ENCODE measurements at places on chromosomes 1 and 21.

DNA sequence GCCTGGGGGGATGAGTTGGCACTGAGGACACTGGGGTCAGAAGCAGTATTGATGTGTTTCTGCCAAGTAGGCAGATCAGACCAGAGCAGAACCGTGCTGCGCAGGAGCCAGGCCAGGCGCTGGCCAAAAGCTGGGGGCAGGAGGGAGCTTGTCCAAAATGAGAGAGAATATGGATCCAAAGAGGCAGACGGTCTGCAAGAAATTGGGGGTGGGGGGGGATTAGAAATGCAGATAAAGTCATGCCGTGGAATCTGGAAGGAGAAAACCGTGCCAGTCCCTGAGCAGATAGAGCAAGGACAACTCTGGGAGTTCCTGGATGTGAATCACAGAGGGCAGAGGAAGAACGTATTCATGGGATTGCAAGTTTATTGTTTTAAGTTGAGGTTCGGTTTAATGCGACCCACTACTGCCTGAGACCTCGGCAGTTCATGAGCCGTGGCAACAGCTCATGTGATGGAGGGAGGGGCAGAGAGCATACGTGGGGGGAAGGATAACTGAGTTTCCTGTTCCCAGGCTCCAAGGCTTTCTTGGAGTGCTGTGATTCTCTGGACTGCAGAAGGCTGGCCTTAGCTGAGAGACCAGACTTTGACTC, 224.0 kb downstream of the FGGY start:
- H3K4me1 ChIP-seq, result peaks cover 25% of the 10 kb centered on the region
- H3K36me3 ChIP-seq, result no peaks in the 10 kb centered on the region
- H3K27me3 ChIP-seq, result no peaks in the 10 kb centered on the region
- DNase-seq, result no peak
- H3K27ac ChIP-seq, result no peak overlapping the region

GRCh38 chr1:1361982-1362423, 3.6 kb upstream of the MXRA8 start:
- peak overlapping the region; percentile 71 for H3K27ac ChIP-seq
- H3K4me1 ChIP-seq, result peaks cover 20% of the 10 kb centered on the region
- peak overlapping the region; percentile 61 for H3K4me3 ChIP-seq
- no peaks in the 10 kb centered on the region for H3K27me3 ChIP-seq

DNA sequence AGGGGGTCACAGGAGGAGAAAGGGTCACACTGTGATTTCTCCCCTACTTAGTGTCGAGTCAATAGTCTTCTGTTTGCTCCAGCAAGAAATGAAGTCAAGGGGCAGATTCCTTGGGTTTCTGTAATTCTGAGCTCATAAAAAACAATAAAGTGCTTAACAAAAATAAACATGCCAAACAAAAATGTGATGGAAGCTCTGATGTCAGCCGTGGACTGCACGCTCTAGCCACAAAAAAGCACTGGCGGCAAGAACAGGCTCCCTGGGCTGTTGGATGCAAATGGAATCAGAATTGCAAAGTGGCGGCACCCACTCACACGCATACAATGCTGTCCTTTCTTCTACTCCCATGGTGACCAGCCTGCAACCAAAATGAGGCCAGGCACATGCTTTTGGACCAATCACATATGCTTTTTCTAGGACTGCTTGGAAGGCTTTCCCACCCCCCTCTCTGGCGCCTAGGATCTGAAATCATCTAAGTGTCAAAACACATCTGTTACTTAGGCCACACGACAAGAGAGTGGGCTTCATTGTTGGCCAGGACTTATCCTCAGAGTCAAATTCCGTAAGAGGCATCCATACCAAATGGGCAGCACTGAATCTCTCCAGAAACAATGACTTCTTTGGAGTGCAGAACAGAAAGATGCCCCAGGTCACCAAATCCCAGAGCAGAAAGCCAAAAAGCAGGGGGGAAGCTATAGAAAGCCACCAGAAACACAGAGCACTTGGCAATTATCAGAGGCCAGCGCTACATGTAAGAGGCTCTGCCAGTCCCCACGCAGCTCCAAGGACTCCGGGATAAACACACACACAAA, 9.2 kb downstream of the C1orf198 start:
- no peaks in the 10 kb centered on the region for H3K27me3 ChIP-seq
- H3K27ac ChIP-seq, result no peak overlapping the region
- peaks cover 31% of the 10 kb centered on the region for H3K4me1 ChIP-seq
- no peak for DNase-seq
- H3K36me3 ChIP-seq, result peaks cover 45% of the 10 kb centered on the region

- no peaks in the 10 kb centered on the region for H3K27me3 ChIP-seq
- H3K4me3 ChIP-seq, result no peak overlapping the region
- H3K4me1 ChIP-seq, result no peaks in the 10 kb centered on the region
Observed at GRCh38 chr1:228352677-228353481, 53.8 kb downstream of the TRIM11 start.

DNA sequence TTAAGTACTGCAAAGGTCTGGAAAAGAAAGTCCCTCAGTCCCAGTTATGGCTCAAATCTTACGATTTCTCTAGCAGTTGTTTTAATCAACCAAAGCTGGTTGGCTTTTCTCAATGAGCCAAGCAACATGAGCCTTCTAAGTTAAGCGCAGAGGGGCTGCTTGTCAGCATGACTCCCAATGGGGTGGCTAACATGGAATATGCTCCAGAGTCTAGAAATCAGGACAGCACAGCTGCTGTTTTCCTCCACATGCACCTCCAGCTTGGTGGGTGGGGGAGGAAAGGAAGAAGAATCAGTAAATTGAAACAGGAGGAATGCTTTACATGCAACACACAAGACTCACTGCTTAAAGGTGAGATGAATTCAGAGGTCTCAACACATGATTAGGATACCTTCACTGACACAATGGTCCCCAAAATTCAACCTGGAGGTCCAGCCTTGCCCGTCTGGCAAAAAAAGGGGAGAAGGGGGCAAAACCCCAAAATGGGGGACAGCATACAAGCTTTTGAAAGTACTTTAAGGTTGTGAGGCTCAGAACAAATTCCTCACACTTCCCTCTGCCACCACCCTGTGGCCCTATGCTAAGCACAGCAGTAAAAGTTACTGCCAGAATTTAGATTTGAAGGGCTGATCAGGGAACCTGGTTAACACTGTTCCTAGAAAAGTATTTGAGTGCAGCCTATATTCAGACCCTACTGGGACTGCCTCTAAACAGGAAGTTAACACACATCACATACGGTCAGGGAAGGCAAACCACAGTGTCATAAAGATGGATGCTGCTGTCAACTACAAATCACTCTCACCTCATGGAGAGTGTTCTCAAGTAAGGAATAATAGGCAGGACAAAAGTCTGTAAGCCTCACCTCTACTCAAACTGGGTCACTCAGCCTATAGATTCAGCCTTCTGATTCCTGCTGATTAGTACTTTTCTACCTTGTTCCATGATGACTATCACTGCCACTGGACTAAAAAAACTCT, 2.6 kb downstream of the GATAD2B start:
- H3K27ac ChIP-seq, result peak overlapping the region; percentile 55
- peak overlapping the region; percentile 96 for H3K4me3 ChIP-seq
- peaks cover 41% of the 10 kb centered on the region for H3K4me1 ChIP-seq
- DNase-seq, result no peak

DNA sequence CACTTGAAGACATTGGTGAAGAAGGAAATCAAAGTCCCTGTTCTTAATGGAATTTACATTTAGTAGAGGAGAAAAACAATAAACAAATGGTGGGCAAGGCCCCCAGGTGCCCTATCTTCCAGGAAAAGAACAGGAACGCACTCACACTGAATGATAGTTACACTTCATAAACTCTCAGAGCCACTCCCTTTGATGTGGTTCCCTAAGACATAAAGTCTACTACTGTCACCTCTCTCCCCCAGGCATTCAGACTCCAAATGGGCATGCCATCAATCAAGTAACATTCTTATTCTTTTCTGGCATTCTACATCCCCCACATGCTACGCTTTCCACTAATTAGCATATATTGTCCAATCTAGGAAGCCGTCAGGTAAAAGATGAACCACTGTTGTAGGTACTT, 36.6 kb upstream of the PIGC start:
- H3K27ac ChIP-seq, result peak overlapping the region; percentile 80
- no peak for DNase-seq
- no peaks in the 10 kb centered on the region for H3K27me3 ChIP-seq
- H3K36me3 ChIP-seq, result no peaks in the 10 kb centered on the region

- no peak within 1 kb of the TSS for H3K27ac ChIP-seq
- DNase-seq, result no peak
- peaks cover 13% of the 10 kb centered on the region for H3K27me3 ChIP-seq
- H3K4me3 ChIP-seq, result no peak within 1 kb of the TSS
Observed at GRCh38 chr1:151831605-151832004, at the start of gene RORC. RORC (minus strand) TSS chr1:151831802; CDS start chr1:151831764, 38 bp downstream.

GRCh38 chr1:211685823-211686222, 10.4 kb upstream of the NEK2 start:
- H3K27me3 ChIP-seq, result peaks cover 8% of the 10 kb centered on the region
- H3K36me3 ChIP-seq, result no peaks in the 10 kb centered on the region
- no peak overlapping the region for H3K27ac ChIP-seq
- no peak overlapping the region for H3K4me3 ChIP-seq

DNA sequence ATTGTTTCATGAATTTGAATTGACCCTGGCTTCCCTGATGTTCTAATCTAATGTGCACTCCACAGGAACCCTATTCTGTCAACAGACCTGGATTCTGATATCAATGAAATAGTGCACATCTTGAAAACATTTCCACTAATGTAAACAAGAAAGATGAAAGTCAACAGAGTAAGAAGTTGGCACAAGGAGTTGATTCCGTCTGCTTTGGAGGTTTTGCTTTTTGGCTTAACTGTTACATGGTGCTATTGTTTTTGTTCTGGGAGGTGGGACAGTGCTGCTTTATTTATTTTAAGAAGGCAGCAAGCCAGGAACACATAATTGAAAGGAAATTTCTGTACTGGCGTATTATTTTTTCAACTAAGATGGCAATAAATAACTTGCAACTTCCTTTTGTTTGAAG, 73.3 kb downstream of the LEPR start:
- no peaks in the 10 kb centered on the region for H3K27me3 ChIP-seq
- H3K4me1 ChIP-seq, result peaks cover 5% of the 10 kb centered on the region
- DNase-seq, result no peak
- no peak overlapping the region for H3K27ac ChIP-seq

DNA sequence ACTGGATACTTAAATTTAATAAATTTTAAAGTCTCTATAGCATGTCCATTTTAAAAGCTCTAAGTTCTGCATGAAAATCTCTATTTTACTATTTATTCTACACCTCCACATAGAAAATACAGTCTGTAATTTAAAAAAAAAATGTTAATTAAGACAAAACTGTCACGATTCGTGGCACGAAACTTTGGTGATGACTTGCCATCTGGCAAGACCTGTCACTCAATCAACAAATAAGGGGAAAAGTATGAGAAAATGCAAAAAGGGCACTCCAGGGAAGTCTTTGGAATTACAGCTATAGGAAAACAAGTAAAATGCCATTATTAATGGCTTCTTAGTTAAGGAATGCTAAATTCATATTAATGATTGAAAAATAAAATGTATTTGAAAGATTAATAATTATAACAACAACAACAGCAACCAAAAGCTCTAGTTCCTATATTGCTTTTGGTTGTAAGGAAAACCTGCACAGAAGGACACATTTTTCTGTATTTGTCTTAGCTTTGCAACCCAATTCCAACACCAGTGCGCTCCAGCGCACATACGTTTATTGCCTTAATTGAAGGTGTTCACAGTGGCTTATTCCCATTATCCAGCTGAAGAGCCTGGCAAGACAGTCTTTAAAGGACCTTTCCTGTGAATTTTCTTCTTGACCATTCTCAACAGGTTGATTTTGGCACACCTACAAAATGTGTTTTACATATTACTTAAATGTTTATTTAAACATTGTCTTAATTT, 107.8 kb downstream of the PLPPR5 start:
- no peak overlapping the region for H3K4me3 ChIP-seq
- H3K27me3 ChIP-seq, result no peaks in the 10 kb centered on the region

GRCh38 chr21:44892536-44893277, 19.2 kb upstream of the PTTG1IP start:
- DNase-seq, result no peak
- no peak overlapping the region for H3K27ac ChIP-seq
- no peaks in the 10 kb centered on the region for H3K36me3 ChIP-seq
- H3K4me3 ChIP-seq, result no peak overlapping the region
- H3K4me1 ChIP-seq, result no peaks in the 10 kb centered on the region

DNA sequence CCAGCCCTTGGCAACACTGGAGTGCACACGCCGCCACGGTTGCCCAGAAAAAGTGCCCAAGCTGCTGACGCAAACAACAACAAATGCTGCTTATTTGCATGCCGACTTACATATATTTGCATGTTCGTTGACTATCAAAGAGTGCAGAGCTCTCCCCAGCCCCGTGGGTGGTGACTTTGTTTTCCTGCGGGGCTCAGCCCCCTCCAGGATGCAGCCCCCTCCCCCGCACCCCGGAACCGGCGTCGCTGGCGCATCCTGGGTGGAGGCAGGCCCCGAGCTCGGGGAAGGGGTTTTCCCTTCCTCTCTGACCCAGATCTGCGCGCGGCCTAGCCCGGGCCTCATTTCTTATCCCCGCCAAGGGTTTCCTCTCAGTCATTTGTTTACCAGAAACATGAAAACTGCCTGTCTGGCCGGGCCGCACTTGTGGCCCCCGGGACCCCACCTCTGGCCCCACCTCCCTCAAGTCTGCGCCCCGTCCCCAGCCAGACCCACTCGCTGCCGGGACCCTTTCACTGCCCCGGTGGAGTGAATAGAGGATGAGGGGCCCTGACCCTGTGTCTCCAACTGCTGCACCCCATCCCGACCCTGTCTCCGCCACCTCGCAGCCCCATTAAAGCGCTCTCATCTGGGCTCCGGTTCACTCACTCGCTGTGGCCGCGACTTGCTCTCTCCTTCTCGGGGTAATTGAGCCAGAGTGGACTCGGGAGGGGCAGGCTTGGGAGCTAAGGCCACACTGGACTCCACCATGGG, 5.5 kb downstream of the TNFRSF25 start:
- peaks cover 3% of the 10 kb centered on the region for H3K27me3 ChIP-seq
- H3K27ac ChIP-seq, result no peak overlapping the region
- peaks cover 11% of the 10 kb centered on the region for H3K36me3 ChIP-seq
- no peak overlapping the region for H3K4me3 ChIP-seq
- H3K4me1 ChIP-seq, result peaks cover 11% of the 10 kb centered on the region
- DNase-seq, result no peak

GRCh38 chr1:145991735-145992412, 4.5 kb downstream of the TXNIP start:
- peaks cover 32% of the 10 kb centered on the region for H3K36me3 ChIP-seq
- H3K27me3 ChIP-seq, result no peaks in the 10 kb centered on the region
- no peak for DNase-seq
- peak overlapping the region; percentile 34 for H3K4me3 ChIP-seq

- H3K27me3 ChIP-seq, result no peaks in the 10 kb centered on the region
- no peak overlapping the region for H3K27ac ChIP-seq
- H3K4me1 ChIP-seq, result no peaks in the 10 kb centered on the region
- no peak for DNase-seq
- H3K4me3 ChIP-seq, result no peak overlapping the region
Observed at GRCh38 chr1:182890927-182891610, 51.9 kb downstream of the DHX9 start.

- no peaks in the 10 kb centered on the region for H3K36me3 ChIP-seq
- H3K27ac ChIP-seq, result peak overlapping the region; percentile 71
- no peak overlapping the region for H3K4me3 ChIP-seq
- no peaks in the 10 kb centered on the region for H3K27me3 ChIP-seq
- H3K4me1 ChIP-seq, result peaks cover 11% of the 10 kb centered on the region
- DNase-seq, result no peak
Observed at GRCh38 chr1:203536980-203537455, 43.1 kb downstream of the OPTC start.

Measured in type B pancreatic cell (in vitro differentiated cells).